Activated CD4-positive, alpha-beta T cell treated with anti-CD3 and anti-CD28 coated beads, Interleukin-2, Interleukin-4, amounts not matched to agents 100 ng/mL and 50 ng/mL, durations not matched to agents 16 hours and 8 hours (primary cell): ENCODE measurements at places on chromosomes 1 and 21.

- no peak for DNase-seq
These were observed 33.4 kb downstream of the SLC19A1 start for GRCh38 chr21:45508607-45509565.

GRCh38 chr1:81230983-81231728 lies 569.6 kb upstream of the ADGRL2 start:
- no peak for DNase-seq

GRCh38 chr1:100928128-100928527 lies 32.2 kb downstream of the SLC30A7 start:
- no peak for DNase-seq

DNA sequence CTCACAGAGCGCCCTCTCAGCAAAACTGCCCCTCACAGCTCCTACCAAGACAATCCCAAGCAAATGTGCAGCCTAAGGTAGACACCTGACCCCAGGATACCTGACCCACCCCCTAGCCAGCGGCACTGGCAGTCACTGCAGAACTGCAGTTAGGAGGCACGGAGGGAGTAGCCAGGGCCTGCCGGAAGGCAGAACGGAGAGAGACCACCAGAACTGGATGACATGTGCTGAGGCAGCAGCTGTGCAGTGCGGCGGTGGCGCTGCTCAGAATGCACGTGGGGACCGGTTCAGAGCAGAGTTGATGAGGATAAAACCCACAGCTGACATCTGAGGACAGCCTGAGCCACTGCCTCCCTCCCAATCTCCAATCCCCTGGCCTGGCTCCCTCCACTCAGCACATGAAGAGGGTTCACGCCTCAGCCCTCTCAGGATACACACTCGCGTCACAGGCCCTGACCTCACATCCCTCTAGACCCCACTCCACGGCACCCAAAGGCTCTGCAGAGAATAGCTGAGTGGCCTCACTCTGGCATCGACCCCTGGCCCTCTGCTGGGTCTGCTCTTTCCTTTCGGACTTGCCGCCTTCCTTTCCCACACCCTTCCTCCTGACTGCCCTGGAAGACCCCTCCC lies 29.6 kb downstream of the UBE2G2 start:
- DNase-seq, result no peak

- no peak for DNase-seq
These were observed 72.8 kb downstream of the PBX1 start for GRCh38 chr1:164631751-164632150.

DNA sequence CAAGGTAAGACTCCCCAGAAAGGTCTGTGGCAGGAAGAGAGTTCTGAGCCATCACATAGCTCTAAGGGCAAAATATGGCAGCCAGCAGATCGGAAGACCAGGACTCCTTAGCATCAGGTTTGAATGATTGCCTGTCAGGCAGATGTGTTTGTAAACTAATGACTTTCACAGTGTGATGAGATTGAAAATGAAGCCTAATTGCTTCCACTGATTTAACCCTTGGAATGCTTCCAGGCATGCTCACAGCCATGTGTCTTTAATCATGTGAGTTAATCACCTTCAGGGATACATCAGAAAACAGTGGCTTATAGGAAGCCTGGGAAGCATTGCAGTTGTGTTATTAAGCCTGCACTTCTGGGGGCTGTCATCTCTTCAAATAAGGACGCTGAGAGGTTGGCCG lies 82.8 kb downstream of the LRRC53 start:
- no peak for DNase-seq

DNA sequence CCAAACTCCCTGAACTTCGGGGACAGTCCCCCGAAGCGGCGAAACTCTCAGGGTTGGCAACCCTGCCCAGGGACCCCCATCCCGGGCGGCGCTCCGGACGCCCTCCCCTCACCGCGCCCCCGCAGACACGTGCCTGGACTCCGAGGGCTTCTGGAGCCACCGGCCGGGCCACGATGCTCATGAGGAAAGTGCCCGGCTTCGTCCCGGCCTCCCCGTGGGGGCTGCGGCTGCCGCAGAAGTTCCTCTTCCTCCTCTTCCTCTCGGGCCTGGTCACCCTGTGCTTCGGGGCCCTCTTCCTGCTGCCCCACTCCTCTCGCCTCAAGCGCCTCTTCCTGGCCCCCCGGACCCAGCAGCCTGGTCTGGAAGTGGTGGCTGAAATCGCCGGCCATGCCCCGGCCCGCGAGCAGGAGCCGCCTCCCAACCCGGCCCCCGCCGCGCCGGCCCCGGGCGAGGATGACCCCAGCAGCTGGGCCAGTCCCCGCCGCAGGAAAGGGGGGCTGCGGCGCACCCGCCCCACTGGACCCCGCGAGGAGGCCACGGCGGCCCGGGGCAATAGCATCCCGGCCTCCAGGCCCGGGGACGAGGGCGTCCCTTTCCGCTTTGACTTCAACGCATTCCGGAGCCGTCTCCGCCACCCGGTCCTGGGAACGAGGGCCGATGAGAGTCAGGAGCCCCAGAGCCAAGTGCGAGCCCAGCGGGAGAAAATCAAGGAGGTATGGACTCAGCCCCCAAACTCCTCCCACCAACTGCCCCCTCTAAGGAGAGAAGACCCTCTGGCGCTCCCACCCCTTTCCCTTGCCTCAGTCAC lies 1.2 kb downstream of the MAN1C1 start:
- no peak for DNase-seq

- DNase-seq, result no peak
These were observed 6.2 kb downstream of the ERO1B start for GRCh38 chr1:236275586-236275985.

DNA sequence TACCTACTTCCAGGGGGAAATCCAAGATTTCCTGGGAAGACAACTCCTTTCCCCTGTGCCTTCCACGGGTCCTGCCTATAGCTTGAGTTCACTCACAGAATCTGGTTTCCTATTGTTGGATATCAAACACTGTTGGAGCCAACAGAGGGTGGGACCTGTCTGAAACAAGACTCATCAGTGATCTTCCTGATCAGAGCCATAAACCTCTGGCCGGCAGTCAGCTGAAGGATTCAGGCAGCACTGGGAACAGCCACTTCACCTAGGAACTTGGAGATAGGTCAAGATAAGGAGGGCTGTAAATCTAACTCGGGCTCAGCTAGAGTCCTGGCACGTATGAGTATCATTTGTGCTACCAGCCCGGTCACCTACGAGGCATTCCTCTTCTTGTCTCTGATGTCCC lies 23.3 kb downstream of the SH3BP5L start:
- DNase-seq, result no peak

GRCh38 chr1:64574301-64574700 lies 104.4 kb downstream of the CACHD1 start:
- DNase-seq, result no peak

DNA sequence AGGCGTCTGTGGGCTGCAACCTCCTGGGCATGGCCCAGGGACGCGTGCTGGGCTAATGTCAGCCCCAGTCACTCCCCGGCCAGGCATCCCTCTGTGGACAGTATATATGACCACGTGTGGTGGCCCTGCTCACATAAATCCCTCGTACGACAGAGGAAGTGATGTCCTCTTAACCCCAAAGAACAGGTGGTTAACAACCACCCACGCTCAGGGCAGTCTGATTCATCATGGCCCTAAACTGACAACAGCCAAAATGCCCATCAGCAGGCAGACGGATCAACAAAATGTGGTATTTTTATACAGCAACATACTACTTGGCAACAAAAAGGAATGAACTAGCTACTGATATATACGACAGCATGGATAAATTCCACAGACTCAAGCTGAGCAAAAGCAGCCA lies 51.0 kb downstream of the ECE1 start:
- no peak for DNase-seq

DNA sequence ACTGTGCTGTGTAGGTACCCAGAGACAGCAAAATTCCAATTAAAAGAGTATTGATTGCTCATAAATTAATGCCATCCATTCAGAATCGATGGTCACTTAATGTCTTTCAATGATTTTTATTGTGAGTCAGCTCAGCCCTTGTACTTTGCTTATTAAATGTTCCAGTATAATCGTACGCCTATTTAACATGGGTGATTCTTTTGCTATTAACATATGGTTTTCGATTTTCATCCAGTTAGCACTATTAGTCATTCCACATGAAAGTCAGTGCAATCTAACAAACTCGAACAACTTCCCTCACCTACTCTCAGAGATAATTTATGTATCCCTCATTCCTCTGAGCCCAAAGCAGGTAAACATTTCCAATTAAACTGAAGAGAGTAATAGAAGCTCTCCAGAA lies 109.6 kb upstream of the APP start:
- no peak for DNase-seq

GRCh38 chr1:196609370-196609737 lies 1.1 kb upstream of the KCNT2 start:
- no peak for DNase-seq

- no peak for DNase-seq
These were observed 36.6 kb upstream of the PIGC start for GRCh38 chr1:172480431-172480830.

GRCh38 chr1:230754796-230755195 lies 7.6 kb downstream of the CAPN9 start:
- DNase-seq, result no peak

GRCh38 chr1:179297105-179297378 lies 3.4 kb downstream of the SOAT1 start:
- DNase-seq, result no peak

GRCh38 chr1:212688341-212689047 lies 11.1 kb downstream of the BATF3 start:
- no peak for DNase-seq

DNA sequence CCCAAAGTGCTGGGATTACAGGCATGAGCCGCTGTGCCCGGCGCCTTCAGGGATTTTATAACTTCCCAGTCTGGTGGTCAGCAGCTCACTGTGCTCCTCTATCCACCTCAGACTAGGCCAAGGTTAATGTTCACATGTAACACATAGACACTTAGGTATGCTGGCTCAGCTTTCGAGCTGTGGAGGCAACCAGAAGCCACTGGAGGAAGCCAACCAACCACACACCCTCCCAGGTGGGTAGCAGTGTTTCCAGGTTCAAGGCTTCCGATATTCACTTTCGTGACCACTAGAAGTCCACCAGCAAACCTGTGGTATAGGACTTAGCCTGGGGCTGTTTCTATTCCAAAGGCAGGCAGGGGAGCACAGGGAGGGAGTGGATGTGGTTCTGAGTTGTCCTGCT lies 255.9 kb upstream of the KIAA0040 start:
- DNase-seq, result no peak

- no peak for DNase-seq
These were observed 28.9 kb downstream of the MPZL1 start for GRCh38 chr1:167750641-167751040.

GRCh38 chr1:1761504-1762376 lies 16.5 kb downstream of the NADK start:
- DNase-seq, result no peak

DNA sequence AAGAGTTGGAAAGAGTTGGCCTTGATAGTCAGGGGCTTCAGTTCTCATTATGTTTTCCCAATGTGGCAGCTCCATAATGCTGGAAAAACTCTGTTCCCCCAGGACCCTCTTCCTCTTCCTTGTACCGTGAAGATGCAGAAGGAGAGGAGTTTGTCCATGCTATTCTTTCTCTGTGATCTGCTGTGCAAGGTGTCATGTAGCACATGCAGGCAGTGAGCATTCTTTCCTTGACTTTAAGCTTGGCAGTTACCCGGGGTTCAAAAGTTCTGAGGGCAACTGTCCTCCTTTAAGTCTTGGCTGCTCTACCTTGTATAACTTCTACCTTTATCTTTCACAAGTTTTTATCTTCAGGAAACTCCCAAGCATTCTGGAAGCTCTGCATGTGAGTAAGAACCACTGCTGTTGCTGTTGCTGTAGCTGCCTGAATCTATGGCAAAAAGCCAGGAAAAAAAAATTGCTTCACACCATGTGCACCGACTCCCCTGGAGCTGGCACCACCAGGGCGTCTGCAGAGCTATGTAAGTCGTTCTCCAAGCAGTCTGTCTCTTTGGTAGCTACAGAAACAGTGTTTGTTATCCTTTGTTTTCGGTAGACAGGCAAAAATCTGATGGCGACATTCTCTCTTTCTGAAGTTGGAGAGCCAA lies 42.7 kb upstream of the SLC16A1 start:
- no peak for DNase-seq

GRCh38 chr1:205766038-205766437 lies 9.2 kb downstream of the RAB29 start:
- no peak for DNase-seq

DNA sequence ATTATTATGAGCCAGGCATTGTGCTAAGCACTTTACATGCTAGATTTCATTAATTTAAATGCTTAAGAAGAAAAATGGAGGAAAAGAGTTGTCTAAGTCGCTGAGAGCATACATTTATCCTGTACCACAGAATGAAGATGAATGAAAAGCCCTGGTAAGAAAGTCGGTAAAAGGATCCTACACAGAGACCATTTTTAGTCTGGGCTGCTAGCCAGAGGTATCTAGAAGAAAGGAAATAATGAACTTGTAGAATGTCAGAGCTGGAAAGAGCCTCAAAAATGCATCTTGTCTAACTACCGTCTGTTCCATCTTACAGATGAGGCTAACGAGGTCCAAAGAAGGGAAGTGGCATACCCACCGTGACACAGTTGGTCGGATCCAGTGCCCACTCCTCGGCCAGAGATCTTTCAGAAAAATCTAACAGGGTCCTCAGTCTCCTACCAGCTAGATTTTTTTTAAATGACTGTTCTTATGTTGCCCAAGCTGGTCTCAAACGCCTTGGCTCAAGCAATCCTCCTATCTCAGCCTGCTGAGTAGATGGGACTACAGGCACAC lies 12.2 kb upstream of the TNR start:
- DNase-seq, result no peak

DNA sequence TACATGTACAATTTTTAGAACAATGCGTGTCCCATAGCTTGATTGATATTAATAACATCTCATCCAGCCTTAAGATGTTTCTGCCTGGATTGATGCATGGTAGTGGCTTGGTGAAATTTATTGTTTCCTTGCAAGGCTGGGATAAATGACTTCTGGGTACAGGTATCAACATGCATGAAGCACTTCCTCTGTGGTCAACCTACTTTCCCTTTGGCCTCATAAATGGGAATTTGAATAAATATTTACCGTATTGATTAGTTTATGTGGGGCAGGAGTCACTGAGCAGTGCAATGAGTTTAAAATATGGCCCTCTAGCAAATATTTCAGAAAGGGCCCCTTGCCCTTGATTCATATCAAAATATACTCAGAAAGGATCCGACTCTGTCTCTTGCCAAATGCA lies 83.9 kb upstream of the KCNE2 start:
- no peak for DNase-seq

GRCh38 chr21:39467746-39468145 lies 16.0 kb downstream of the SH3BGR start:
- no peak for DNase-seq

- no peak for DNase-seq
These were observed 4.2 kb upstream of the COA6 start for GRCh38 chr1:234369033-234369430.

GRCh38 chr1:113859478-113860175 lies 11.9 kb downstream of the PTPN22 start:
- no peak for DNase-seq
